Karpas-422 (cell line): ENCODE measurements at places on chromosomes 7 and 10. TPM values are rescaled to one million over a fixed set of nuclear protein-coding genes. Genes with fewer than 3 reads are reported as not detected.

Gene ZNF804B
- 0.07 TPM in 1 of 2 replicates, not detected in the other for total RNA-seq

Gene SYT15B
- 0.11 TPM in 1 of 2 replicates, not detected in the other for total RNA-seq

Gene OPN1SW
- total RNA-seq = not detected in 2 replicates

Gene LIPK
- total RNA-seq = not detected in 2 replicates

Gene FBXL13
- total RNA-seq = 4.2 and 5.0 TPM in 2 replicates

Gene INHBA
- total RNA-seq = not detected in 2 replicates

Gene COL28A1
- 0.69 TPM in 1 of 2 replicates, not detected in the other for total RNA-seq

Gene DRGX
- not detected in 2 replicates for total RNA-seq

Gene OR2A5
- not detected in 2 replicates for total RNA-seq
